ENCODE measurements at places on chromosomes 5 and 9.
A peak's percentile ranks its signal among the peaks of the same experiment; 100 is the strongest.

GRCh38 chr9:130707225-130707976, 13.8 kb downstream of the EXOSC2 start:
- peak; percentile 75 for DNase-seq

GRCh38 chr9:70566066-70566465, 151.6 kb upstream of the KLF9 start:
- no peak for DNase-seq

DNA sequence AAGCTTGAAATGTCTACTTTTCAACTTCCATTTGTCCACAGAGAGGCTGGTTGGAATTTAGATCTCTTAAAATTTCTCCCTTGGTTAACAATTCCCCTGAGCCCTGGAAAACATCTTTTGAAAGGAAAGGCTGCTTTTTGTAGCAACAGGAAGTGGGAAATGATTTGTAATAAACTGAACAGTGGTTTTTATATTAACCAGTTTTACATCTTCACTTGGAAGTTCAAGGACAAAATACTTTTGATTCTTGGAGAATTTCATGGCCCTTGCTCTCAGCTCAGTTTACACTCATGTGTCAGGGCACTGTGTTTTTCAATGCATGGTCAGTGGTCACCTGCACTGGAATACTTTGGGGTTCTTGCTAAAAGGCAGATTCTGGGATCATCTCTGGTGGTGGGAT, 9.9 kb downstream of the MLANA start:
- no peak for DNase-seq

GRCh38 chr5:141496038-141496437, 7.2 kb downstream of the PCDHGC5 start:
- DNase-seq, result no peak

GRCh38 chr9:6829027-6829426, 71.3 kb downstream of the KDM4C start:
- no peak for DNase-seq

DNA sequence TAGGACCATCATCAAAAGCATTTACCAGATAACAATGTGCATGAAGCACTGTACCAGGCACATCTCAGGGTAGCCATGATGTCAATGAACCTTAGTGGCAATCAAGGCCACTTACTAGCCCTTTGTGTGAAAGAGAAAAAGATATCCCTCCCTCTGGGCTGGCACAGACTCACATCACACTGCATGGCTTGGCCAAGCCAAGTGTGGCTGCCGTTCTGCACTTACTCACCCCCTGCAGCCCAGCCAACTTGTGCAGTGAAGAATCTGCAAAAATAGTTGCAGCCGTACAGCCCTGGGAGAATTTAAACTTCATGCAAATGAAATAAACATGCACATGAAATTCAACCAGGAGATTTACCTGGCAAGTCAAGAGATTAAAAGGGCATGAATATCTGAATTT, 333.5 kb downstream of the DEPDC1B start:
- DNase-seq, result no peak

DNA sequence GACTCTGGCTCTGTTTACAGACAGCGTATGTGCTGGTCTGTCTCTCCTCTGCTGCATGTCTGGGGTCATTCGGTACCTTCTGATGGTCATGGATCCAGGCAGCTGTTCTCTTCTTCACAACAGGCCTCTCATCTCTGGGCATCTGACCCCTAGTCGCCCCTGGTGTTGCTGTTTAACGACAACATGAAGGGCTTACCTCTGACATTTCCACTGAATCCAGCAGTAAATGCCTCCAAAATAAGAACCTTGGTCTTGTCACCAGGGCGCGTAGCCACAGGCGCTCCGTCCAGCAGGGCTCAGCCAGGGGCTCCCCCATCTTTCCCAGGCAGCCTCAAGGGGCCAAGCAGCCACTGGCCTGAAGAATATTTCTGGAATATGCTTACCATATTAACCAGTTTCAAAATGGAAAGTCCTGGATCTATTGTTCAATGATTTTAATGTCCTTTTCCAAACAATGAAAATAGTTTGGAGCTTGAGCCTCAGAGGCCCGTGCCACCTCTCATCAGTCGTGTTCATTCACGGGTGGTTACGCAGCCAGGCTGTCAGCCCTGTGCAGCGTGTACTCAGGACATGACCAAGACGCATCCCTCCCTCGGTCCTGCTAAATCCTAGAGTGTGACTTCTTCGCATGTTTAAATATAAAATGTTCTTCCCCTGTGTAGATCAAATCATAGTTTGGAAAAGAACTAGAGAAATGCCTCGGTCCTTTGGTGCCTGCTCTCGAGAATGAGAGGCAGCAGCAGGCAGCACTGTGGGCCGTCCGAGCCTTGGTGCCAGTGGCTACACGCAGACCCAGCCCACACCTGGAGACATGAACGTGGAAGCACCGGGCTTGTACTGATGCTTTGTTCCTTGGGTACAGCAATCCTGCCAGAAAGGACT, 30.1 kb upstream of the LRRC14B start:
- no peak for DNase-seq

GRCh38 chr9:75896193-75896592, 5.7 kb downstream of the PCSK5 start:
- no peak for DNase-seq

DNA sequence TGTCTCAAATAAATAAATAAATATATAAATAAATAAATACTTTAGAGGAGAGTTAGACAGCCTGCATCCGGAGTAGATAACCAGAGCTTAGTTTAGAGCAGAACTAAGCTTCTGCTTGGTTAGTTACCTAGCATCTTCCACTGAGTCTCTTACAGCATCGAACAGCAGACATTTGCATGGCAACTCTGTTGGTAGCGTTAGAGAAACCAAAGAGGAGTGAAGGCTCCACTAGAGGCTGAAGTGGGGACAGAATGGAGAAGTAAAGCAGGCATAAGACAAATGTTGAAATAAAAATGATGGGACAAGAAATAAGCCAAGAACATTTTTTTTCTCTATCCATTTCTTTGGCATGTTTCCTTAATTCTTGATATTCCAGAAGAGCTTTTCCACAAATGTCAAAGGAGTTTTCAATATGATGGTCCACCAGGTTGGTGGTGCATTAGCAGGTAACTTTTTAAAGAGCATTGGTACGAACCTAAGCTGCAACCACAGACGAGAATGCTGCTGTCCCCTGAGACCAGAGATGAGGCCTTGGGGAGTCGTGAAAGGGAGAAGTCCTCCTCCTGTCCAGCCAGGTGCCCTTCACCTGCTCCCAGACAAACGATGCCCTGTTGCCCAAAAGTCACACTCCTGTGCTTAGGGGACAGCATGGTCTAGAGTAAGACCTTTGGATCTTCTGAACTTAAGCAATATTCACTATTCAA, 438.3 kb downstream of the DIRAS2 start:
- DNase-seq, result no peak

- DNase-seq, result no peak
These were observed 53.8 kb downstream of the SREK1 start for GRCh38 chr5:66197764-66198405.

GRCh38 chr9:132214027-132214622, 52.3 kb downstream of the NTNG2 start:
- DNase-seq, result no peak

GRCh38 chr5:66285343-66285922, 141.3 kb downstream of the SREK1 start:
- DNase-seq, result no peak

DNA sequence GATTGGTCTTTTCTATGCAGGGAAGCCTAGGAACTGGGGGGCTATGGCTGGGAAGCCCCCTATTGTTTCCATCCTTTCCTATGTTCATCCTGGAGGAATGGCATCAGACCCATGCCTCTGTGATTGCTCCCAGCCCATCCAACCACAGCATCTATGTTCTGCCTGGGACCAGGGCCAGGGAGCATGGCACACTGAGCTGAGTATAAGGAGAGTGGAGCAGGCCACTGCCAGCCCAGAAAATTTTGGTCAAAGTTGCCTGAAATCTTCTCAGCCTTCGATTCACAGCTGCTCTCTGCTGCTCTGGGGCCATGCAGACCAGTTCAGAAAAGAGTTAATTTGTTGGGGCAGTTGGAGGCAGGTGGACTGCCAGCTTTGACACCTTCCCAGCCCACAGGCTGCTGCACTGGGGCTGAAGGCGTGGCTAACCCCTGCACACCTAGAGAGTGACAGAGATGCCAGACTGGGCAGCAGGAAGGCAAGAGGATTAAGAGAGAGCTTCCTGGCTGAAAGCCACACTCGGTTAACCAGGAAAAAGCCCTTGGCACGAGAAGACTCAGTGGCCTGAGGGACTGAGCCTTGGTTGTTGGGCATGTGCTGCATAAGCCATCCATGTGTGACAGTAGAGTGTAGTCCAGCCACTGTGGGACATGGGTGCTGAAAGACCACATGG, 12.1 kb downstream of the TGFBI start:
- DNase-seq, result no peak

DNA sequence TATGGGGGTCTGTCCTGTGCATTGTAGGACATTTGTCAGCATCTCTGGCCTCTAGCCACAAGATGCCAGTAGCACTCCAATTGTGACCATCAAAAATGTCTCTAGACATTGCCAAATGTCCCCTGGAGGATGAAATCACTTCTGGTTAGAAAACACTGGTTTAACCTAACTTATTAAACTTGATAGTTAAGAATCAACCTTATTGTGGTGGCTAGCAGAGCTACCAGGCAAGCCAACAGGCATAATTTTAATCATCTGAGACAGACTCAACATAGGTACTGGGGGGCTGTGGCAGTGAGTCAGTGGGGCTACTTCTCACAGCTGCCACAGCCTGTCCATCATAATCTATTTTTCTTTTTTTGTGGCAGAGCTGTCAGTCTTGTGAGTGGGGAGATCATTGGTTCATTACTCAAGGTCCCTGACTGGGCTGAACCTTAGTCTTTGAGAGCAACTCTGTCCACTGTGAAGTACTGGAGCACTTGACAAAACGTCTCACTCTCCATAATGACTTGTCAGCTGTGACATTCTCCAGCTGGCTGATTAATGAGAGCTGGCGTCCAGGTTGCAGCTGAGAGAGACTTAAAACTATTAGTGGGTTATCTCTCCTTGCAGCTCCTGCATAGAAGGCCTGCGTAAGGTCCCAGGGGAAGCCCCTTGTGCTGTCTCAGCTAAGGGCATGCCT, 107.9 kb downstream of the DCP2 start:
- no peak for DNase-seq

DNA sequence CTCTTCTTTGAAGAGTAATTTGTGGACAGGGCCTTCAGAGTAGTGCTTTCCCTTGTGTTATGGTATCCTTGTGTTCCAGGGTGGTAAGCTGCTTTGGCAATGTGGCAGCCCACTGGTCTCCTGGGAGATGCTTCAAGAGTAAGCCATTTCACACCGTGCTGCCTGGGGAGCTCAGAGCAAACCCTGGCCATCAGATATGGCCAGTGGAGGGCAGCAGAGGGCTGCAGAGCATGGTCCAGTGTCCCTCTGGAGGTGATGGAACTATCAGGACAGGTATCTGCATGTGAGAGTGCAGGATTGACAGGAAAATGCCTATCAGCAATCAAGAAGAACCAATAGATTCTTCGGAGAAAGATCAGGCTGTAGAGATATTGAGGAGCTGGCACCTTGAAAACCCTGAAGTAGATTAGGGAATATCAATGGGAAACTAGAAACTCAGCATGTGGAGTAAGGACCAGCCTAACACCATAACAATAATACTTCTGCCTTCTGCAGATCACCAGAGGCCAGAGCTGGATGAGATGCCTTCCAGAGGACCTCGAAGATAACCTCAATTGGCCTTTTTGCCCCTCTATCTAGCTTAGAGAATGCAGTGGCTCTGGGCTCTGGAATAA, 90.8 kb downstream of the PLPPR1 start:
- DNase-seq, result no peak

- DNase-seq, result no peak
These were observed 620.5 kb downstream of the IRX1 start for GRCh38 chr5:4216142-4216541.

DNA sequence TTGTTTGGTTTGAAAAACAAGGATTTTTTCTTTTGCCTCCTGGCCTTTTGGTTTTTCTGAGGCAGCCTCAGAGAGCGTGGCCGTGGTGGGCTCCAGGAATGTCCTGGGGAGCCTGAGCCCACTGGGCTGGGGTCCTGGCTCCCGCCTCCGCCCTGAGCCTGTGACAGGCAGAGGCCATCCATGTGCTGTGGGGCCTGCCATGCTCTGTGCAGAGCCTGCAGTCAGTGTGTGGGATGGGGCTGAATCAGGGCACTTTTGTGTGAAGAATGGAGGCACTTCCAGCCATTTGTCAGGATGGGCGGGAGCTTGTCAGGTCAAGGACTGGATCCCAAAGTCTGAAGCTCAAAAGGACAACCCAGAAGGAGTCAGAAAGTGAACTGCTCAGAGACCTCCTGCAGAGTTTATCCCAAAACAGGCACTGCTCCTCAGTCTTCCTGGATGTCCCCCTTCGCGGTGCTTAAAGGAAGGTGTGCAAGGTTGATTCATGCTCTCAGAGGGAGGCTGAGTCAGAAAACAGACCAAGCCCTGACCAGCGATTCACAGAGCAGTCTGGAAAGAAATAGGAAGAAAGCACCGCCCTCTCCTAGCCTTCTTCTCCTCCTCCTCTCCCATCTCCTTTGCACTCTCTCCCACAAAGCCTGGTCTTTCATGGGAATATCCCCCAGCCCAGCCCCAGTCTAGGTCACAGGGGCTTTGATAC, 53.2 kb downstream of the MVB12B start:
- no peak for DNase-seq

DNA sequence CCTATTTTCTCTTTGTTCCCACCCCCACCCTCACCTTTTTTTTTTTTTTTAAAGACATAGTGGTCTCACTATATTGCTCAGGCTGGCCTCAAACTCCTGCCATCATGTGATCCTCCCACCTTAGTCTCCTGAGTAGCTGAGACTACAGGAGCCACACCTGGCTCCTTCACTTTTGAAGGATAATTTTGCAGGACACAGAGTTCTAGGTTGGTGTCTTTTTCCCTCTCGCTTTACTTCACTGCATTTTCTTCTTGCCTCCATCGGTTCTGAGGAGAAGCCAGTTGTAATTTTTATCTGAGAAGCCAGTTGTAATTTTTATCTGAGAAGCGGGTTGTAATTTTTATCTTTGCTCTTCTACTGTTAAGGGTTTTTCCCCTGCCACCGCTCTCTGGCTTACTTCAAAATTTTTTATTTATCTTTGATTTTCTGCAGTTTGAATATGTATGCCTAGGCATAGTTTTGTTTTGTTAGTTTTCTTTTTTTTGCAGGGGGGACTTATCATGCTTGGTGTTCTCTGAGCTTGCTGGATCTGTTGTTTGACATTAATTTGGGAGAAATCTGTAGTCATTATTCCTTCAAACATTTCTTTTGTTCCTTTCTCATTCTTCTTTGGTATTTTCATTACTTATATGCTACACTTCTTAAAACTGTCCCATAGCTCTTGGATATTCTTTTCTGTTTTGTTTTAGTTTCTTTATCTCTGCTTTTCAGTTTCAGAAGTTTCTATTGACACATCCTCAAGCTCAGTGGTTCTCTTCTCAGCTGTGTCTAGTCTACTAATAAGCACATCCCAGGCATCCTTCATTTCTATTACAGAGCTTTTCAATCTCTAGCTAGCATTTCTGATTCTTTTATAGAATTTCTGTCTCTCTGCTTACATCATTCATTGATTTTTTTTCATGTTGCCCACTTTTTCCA, 148.2 kb upstream of the CHD1 start:
- DNase-seq, result no peak

GRCh38 chr5:40733434-40733833, 22.3 kb downstream of the TTC33 start:
- no peak for DNase-seq
